ENCODE measurements at places on chromosomes 7 and 10.

DNA sequence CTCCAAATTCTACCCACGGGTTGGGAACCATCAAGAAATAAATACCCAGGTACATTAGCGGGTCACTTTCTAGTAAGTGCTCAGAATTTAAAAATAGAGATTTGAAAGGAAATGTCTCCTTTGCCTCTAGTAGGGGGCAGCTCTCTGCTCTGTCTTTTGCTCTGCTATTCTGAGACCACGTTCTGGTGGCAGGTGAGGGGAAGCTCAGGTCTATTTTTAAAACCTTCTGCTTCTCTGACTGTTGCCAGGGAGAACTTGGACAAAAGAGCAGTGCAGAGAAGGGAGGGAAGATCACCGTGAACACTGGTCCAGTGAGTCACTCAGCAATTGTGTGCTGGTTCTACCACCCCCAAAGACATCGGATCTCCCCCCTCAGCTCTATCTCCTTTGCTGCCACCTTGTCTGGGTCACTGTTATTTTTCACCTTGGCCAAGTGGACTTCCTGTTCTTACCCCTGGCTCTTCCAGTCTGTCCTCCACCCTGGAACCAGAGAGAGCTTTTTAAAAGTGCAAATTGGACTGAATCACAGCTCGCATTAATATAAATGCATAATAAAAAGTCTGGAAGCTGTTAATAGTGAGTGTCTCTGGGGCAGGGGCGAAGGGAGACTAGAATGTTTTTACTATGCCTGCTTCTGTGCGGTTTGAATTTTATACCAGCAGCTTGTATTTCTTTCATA lies 72.4 kb upstream of the LOXL4 start:
- DNase-seq = no peak

DNA sequence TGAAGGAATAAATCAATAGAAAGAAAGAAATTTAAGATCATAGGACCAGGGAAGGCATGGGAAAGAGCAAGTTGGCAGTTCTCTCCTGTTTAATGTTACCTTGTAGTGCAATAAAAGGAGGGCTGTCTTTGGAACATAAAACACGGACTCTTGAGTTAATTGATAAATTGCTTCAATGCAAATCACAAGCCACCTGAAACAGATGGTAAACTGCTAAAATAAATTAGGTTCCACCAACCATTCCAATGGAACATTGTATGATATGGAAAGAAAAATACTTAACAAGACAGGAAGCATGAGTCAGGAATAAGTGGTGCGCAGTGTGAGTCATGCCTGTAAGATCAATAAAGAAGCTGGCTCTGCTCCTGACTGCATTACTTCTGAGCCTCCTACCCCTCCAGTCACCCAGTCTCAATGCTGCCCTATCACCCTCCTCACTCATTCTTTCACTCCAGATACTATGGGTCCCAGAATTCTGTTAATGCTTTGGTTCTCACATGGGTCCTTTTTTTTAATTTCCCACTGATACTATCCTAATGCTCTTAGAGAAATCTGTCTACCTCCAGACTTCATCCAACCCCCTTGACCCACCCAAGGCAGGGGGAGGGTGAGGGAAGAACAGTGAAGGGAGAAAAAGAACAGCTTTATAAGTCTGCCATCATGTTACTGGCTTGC lies 78.9 kb downstream of the LRRC17 start:
- DNase-seq = no peak

- no peak for DNase-seq
These were observed 7.7 kb downstream of the DPCD start for GRCh38 chr10:101595591-101596433.

DNA sequence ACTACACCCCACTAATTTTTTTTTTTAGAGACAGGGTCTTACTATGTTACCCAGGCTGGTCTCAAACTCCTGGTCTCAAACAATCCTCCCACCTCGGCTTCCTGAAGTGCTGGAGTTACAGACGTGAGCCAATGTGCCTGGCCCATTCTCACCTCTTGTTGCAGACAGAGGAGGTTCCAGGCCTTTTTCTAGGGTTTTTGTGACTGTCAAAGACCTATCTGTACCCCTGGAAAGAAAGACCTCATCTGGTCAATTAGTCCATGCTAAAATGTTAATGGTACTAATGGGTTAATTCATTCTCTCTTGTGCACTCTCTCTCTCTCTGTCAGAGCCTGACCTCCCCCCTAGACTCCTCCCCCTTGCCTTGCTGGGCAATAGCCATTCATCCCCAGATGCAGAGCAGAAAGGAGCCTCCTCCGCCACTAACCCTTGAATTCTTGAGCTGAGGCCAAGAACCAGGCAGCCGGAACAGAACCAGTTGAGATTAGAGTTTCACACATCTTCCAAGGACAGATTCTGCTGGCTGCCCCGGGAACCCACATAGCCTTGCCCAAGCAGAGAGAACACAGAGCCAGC lies 209.7 kb downstream of the SKIDA1 start:
- no peak for DNase-seq

GRCh38 chr10:131760416-131761166 lies 140.2 kb upstream of the PPP2R2D start:
- no peak for DNase-seq

GRCh38 chr10:63760034-63760707 lies 239.0 kb downstream of the REEP3 start:
- DNase-seq = no peak

GRCh38 chr10:3790272-3790671 lies 5.3 kb upstream of the KLF6 start:
- DNase-seq = no peak

GRCh38 chr10:75865413-75866299 lies 434.2 kb downstream of the LRMDA start:
- no peak for DNase-seq

DNA sequence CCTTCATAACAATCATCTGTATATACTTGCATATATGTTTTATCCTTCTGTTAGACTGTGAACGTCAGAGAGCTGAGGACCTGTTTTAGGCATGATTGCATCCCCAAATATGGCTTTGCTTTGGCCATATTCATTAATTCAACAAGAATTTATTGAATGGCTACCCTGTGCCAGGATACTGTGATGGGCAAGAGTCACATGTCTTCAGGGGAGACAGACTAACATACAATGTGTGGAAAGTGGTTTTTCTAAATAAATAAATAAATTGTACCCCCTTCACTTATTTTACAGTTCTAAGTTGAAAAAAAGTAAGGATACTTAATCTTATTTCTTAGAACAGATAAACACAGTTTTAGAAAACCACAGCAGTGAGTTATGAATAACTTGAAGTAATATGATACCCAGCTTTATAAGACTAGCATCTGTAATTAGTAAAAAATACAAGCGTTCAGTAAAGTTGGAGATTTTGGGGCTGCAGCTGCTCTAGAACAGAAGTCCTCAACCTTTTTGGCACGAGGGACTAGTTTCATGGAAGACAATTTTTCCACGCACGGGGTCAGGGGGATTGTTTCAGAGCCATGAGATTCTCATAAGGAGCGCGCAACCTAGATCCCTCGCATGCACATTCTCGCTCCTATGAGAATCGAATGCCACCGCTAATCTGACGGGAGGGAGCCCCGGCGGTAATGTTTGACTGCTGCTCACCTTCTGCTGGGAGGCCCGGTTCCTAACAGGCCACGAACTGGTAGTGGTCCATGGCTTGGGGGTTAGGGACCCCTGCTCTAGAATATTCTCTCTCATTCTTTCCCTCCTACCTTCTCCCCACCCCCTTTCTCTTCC lies 89.4 kb upstream of the MTPN start:
- DNase-seq = no peak
